ENCODE measurements at places on chromosomes 16 and 17.

DNA sequence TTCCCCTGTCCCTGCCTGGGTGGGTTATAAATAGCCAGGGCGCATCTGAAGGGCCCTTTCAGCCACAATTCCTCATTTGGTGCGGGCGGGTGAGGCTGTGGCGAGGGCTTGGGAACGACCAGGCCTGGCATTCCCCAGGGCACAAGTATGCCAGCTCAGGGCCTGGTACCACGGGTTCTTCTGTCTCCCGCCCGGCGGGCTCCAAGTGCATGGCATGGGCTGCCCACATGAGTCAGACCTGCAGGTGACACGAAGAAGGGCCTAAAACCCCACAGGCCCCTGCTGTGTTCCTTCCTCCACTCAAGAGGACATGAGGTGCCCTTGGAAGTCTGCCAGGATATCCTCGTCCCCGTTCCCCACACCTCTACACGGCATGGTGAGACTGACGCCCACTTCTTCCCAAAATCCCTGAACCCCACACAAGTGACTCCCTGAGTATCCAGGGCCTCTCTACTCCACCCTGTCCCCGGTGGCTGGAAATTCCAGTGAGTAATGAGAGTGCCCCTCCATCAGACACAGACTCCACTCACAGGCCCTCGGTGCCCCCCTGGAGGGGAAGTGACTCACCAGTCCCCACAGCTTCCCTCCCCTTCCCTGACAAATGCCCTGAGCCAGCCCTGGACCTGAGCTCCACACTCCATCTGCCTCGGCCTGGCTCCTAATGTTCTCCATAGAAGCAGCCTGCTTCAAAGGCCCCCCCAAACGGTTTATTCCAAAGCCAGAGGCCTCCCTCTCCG, 68.8 kb downstream of the ABR start:
- no peak for DNase-seq

- no peak for DNase-seq
These were observed 14.2 kb downstream of the USP10 start for GRCh38 chr16:84714028-84714427.

DNA sequence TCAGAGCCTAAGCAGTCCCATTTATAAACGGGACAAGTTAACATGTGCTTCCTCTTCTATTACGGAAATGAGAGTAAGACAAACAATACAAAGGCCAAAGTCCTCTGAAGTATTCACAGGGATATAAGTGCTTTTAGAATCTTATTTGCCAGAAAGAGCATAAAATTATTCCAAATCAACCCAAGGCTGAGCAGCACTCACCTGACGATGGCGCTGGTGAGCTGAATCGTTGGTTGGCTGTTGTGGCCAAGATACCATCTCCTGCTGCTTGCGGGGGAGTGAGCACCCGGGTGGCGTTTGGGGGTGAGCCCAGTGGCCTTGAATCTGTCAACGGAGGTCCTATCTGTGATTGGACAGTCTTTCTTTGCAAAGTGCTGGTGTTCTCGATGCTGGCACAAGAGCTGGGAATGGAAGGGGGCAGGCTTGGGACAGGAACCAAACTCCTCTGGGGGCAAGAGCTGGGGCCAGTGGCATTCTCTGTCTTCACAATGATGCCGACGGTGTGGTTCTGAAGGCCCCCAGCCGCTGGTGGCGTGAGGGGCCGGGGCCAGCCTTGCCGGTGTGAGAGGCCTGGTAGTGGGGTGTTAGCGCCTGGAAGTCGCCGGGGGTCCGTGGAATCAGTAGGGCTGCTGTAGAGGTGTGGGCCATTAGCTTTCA, 9.5 kb upstream of the DHRS13 start:
- no peak for DNase-seq

DNA sequence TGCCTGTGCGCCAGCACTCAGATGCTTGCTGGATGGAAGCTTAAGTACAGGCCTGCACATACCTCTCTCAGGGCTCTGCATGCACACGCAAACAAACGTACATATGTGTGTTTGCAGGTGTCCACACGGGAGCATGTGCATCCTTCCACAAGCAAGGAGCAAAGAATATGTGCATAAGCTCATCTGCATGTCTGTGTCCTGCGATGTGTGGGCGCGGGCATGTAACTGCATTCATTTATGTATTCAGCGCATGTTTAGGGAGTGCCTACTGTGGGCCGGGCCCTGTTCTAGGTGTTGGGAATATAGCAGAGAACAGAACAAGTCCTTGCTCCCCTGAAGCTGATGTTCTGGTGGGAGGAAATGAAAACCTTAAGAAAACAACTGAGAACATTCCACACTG, 13.7 kb downstream of the TRPV2 start:
- no peak for DNase-seq

GRCh38 chr16:82509691-82510430, 116.9 kb upstream of the CDH13 start:
- no peak for DNase-seq

DNA sequence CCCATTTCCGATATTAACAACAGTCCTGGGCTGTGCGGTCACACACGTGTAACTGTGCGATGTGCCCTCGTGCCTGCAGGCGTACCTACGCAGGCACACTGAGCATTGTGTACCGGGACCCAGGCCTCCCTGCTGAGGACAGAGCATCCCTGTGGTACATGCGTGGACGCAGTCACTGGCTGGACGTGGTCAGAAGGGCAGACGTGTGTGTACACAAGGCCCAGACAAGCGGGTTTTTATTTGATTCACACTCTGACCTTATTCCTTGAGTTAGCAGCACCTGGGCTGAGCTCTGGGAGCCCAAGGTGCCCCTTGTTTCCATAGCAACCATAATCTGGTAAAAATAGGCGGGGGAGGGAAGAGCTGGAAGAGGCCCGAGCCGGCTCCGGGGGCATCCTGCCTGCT, 19.5 kb downstream of the RAP1GAP2 start:
- no peak for DNase-seq

DNA sequence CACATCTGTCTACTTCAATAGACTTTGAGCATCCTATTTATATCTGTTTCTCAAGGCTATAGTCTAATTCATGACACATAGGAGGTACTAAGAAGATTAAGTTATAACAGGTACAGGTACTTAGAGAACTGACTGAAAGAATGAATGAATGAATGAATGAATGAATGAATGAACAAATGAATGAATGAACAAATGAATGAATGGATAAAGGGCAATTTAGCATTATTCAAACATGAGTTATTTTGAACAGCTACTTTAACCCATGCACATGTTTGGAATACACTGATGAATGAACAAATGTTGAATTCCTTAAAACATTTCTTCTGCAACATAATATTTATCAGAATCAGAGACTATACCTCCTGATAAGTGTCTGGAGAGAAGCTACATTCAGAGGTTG, 1165.6 kb upstream of the CDH8 start:
- DNase-seq = no peak

DNA sequence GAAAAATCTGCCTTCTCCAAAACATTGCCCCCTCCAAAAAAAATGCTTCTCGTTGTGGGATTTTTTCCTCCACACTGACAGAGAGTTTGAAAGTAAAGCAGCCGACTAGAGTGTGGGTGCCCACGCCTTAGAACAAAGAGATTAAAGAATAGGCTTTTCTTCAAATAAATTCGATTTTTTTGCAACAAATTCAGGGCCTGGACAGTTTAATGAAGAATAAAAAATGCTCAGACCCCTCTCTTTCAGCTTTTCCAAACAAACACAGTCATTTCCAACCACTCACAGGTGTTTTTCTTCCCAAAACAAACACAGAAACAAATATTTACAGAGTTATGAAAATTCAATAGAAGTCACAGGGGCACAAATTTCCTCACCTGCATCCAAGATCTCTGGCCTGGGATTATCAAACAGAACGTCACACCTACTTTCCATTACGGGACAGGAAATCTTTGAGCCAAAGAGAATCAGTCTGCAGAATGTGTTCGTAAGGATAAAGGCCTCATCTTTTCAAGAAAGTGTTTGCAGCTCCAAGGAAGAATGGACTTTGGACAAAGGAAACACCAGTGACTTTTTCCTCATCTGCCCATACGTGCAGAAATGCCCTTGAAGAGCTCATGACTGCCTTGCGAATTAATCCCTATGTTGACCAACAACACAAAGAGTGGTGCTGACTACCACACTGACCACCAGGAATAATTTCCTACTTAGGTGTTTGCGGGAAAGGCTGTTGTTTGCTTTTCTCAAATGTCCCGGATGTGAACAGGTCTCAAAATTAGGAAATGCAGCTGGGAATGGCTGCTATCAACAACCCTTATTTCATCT, 31.3 kb upstream of the TOX3 start:
- DNase-seq = peak; percentile 31

DNA sequence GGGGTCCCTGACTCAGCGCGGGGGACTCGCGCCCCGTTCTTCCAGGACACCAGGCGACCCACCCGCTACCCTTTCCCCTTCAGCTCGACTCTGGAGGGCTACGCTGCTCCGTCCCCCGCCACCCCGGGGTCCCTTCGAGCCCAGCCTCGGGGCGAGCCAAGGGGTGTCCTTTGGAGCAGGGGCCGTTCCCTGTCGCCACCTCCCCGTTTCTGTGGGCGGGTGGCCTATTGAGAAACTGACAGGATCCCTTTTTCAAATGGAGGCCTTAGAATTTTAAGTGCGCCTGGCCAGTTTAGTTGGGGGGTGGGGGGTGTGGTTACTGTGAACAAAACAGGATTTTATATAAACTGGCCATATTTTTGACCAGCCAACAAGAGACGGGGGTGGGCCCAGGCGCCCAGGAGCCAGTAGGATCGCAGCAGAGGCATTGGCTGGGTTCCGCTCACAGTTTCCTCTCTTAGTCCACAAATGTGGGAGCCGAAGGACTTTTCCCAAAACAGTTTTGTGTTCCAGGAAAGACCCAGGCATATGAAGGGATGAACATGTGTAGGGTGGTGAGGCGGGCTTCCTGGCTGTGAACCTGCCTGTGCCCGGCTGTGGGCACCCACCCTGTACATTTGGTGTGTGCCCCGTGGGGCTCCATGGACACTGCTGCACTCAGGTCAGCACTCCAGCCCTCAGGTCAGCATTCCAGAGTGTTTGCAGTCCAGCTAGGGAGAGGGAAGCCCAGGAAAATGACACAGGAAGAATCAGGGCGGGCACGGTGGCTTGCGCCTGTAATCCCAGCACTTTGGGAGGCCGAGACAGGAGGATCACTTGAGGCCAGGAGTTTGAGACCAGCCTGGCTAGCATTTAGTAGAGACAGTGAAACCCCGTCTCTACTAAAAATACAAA, 722 bp upstream of the TIMP2 start:
- no peak for DNase-seq

GRCh38 chr16:86354641-86355513, 155.4 kb upstream of the FOXF1 start:
- DNase-seq = no peak

GRCh38 chr16:88938777-88939244, 38.2 kb downstream of the CBFA2T3 start:
- no peak for DNase-seq

GRCh38 chr16:27759967-27760788, 210.2 kb downstream of the KATNIP start:
- no peak for DNase-seq

DNA sequence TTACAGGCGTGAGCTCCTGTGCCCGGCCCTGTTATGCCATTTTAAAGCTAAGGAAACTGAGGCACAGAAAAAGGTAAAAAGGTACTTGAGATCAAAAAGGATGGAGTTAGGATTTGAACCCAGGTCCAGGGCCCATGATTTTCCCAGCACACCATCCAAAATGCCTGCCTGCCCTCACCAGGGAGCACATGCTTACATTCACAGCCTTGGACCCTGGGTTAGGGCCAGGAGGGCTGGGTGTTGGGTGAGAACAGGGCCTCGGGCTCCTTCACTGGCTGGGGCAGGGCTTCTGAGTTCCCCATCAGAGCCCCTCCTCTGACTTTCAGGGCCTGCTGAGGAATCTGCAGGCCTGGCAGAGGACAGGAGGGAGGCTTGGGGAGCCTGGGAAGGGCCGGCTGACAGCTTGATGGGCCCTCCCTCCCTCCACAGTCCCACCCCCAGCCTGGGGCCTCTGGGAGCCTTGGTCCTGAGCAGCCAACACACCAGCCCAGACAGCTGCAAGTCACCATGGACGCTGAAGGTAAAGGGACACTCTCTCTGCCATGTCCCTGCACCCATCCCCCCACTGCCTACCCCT, at the start of gene QPRT:
QPRT (plus strand) TSS at position 490 of the 577 bp plus-strand sequence; CDS start at position 508, 18 bp downstream.
- DNase-seq = no peak

GRCh38 chr17:7177191-7177953, 1.8 kb downstream of the ASGR1 start:
- DNase-seq = no peak

GRCh38 chr16:5911241-5911640, 813.6 kb upstream of the EEF2KMT start:
- no peak for DNase-seq

DNA sequence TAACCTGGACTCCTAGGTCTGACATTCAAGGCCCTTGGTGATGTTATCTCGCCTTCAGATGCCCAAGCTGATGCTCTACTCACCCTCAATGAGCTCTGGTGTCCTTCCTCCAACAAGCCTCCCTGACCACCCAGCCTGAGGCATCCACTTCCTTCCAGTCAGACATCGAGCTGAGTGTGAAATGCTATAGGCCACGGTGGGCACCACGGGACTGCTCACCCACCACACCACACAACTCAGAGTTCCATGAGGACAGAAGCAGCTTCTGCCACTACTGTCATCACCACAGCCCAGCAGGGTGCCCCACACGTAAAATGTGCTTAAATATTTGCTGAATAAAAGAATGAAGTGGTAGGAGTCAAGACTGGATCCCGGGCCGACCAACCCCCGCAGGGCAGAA, 12.0 kb downstream of the CREBBP start:
- DNase-seq = no peak

- no peak for DNase-seq
These were observed 26.3 kb upstream of the SSTR5 start for GRCh38 chr16:1045993-1046911.

GRCh38 chr17:80992077-80992947, 671 bp downstream of the CHMP6 start:
- no peak for DNase-seq

DNA sequence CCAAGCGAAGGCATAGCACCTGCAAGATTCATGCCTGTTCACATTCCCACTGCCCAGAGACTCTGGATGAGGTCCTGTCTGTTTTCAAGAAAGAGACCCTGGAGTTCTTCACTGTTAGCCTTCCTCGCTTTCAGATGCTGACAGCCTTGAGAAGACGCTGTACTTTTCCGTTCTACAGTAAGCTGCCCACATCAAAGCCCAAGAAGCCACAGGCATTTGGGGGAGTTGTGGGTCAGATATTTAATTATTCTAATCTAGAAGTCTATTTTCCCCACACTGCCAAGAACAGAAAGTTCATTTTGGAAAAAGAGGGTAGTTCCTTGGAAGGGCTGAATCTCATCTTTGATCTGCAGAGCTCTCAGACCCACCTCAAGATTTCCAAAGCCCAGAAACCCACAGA, 127.9 kb downstream of the AXIN2 start:
- DNase-seq = no peak

GRCh38 chr17:37769050-37769449, 24.2 kb upstream of the HNF1B start:
- DNase-seq = no peak

DNA sequence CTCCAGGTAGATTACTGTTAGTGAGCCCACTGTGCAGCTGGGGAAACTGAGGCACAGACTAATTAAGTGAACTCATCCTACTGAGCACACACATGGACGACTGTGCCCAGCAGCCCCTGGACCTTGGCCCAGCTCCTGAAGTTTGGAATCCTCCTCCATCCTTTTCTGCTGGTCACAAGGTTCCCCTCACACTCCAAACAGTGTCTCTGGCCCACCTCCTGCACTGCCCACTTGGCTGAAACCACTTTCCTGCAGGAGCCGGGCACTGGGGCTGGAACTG, 3.6 kb downstream of the RHBDF2 start:
- DNase-seq = no peak

All from NCI-H2029 treated with DMSO at 0.1 percent for 48 hours (cell line).